ENCODE measurements at places on chromosomes 3 and 15. TPM values are rescaled to one million over a fixed set of nuclear protein-coding genes. Genes with fewer than 3 reads are reported as not detected.

PCSK6 gene
- 30.8 TPM for total RNA-seq

ABHD2 gene
- 164 TPM for total RNA-seq

ROPN1 gene
- not detected for total RNA-seq

CLRN1 gene
- total RNA-seq, result not detected

TUSC7 gene
- not detected for total RNA-seq

DNA sequence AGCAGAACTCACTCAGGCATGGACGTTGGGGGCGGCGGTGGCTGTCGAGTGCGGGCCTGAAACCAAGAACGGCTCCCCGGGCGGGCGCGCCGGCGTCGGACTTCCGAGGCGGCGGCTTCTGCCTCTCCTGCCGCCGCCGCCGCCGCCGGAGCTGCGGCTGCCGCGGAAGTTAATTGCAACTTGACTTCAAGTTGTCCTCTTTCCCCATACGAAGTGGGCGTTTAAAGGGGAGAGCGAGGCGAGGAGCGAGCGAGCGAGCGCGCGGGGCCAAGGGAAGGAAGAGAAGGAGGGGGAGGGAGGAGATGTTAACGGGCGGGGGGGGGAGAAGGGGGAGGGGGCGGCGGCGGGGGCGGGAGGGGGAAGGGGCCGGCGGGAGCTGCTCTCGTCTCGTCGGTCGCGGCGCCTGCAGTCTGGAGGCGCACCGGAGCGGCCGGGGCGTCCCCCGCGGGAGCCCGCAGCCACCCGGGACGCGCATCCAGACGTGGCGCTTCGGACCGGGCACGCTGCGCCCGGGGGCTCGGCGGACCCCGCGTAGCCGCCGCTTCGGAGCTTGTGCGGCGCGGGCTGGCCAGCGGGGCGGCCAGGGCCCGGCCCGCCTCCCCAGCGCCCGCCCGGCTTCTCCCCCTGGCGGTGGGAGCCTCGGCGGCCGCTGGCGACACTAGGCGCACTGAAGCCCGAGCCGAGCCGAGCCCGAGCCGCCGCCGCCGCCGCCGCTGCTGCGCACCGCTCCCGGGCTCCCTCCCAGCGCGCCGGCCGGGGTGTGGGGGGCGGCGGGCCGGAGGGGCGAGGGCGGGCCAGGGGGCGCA, 19.7 kb upstream of the SATB1 start:
- peak; percentile 50 for DNase-seq

GRCh38 chr3:4351164-4351855, 48.1 kb downstream of the SETMAR start:
- no peak for DNase-seq

- DNase-seq, result no peak
Observed at GRCh38 chr15:79989682-79990081, 18.7 kb upstream of the BCL2A1 start.

- DNase-seq, result no peak
Observed at GRCh38 chr15:96327155-96327741, 3.3 kb upstream of the NR2F2 start.

DNA sequence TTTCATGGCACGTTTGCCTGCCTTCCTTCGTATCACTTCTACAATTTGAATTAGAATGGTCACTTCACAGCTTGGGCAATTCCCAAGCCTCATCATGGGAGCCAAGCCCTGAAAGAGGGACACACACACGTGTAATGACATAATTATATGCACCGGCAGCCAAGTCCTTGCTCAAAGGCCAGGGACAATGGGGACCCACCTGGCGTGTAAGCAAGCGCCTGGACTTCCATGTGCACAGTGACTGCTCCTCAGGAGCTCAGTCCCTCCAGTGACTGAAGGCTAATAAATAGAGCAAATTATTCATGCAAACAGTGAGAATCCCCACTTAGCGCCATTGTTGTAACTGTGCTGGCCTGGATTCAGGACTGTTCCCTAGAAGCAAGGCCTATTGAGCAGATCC, 115.1 kb downstream of the DNAJB8 start:
- no peak for DNase-seq

- no peak for DNase-seq
Observed at GRCh38 chr3:185778094-185778493, 46.7 kb downstream of the IGF2BP2 start.

DNA sequence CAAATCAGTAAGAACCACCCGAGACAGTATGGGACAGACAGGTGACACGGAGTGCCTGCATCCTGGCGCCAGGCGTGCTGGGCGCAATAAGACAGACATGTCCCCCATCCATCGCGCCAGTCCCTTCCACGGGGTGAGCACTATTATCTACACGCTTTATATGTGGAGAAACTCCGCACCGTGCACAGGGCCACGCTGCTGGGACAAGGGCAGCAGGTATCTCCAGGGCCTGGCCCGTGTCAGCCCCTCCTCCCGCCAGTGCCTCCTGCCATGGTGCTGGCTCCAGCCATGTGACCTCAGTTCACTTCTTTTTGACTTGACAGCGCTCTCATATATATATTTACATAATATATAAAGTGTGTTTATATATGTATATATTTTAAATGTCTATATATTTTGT, 42.6 kb downstream of the TNK2 start:
- no peak for DNase-seq

DNA sequence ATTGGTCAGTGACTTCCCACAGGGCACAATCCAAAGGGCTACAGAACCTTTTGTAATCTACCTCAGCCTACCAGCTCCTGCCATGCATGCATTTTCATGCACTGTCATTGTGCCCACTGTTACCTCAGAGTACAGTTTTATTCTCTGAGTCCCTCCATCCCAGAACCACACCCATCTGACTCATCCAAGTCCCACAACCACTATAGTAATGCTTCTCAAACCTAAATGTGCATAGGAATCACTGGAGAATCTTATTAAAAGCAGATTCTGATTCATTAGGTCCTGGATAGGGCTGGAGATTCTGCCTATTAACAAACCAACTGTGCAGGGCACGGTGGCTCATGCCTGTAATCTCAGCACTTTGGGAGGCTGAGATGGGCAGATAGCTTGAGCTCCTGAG, 3.7 kb upstream of the B3GALNT1 start:
- no peak for DNase-seq

- no peak for DNase-seq
Observed at GRCh38 chr3:11690863-11691766, 47.4 kb upstream of the VGLL4 start.

DNA sequence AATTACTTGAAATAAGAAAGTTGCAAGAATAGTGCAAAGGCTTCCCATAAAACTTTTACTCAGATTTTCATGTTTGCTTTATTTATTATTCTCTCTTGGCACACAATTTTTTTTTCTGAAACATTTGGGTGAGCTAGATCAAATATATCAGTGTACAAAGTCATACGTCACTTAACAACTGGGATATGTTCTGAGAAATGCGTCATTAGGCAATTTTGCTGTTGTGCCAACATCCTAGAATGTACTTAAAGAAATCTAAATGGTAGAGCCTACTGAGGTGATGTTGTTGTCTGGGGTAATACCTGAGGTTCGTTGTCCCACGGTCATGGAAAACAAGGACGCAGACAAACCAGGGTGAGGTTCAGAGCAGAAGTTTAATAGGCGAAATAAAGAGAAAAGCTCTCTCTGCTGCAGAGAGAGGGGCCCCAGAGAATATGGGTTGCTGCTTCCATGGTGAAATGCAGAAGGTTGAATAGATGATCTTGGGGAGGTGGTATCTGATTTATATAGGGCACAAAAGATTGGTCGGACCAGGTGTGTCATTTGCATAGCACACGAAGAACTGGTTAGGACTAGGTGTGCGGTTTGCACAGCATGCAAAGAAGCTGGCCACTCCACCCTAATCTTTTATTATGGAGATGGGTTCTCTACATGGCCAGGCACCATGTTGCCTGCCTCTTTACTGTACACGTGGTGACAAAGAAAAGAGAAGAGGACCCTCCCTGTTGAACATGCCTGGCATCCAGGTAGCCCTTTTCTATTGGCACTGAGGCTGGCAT, 8.8 kb upstream of the GRAMD1C start:
- DNase-seq, result no peak

DNA sequence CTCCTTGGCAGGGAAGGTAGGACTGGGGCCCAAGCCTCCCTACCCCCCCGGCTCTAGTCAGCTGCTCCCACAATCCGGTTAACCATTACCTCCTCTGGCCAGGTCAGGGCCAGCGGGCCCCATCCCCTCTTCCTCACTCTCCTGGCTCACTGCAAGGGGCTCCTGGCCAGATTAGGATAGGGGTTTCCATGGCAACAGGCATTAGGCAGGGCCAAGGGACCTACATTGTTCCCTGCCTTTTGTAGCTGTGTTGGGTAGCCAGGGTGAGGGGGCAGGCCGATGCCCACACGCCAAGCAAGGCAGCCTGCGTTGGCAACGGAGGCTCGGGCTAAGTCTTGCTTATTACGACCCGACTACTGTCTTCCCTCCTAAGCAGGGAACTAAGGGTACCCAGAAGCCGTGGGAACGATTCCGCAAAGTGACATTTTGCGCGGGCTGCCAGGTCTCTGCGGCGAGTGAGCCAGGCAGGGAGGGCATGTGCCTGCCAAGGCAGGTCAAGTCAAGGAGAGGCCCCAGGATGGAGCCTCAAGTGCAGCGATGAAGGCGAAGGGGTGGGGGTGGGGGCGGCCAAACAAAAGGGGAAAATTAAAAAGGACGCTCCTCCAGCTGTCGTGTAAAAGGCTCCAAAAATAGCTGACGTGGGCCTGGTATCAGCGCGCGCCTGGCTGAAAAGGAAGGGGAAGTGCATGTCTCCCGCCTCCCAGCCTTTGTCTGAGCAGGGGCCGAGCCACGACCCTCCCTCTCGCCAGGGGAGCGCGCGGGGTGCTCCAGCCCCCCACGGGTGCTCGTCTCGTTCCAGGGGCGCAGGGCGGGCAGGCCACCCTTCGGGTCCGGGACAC, 919 bp downstream of the IDH2 start:
- no peak for DNase-seq

DNA sequence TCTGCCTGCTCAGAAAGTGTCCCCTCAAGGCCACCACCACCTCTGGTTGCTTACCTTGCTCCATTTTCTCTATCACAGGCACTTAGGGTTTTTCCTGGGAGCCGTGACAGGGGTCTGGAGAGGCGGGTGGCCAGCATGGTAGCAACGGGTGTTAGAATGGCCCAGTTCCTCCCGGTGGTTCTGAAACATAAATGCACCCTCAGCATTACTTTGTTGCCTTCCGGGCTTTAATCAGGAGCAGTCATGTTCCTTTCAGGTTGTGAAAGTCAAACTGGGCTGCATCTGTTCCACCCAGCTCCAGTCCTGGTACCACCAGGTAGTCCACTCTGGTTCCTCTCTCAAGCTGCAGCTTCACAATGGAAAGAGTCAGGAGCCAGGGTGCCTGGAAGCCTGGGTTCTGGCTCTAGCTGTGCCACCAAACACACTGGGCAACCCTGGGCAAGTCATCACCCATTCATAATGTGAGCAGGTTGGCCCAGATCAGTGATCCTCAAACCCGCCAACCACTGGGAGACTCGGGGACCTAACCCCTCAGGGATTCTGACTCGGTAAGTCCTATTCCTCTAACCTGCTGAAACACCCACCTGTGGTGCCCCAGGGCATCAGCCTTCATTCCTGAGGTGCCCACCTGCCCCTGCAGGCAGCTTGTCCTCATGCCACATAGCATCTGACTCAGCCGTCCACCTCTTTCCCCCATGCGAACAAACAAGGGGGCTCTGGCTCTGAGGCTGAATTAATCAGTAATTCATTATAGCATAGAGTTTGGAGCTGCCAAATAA, 9.3 kb downstream of the BDH1 start:
- DNase-seq, result no peak

GRCh38 chr15:71296315-71296679, 181.0 kb downstream of the THSD4 start:
- DNase-seq, result no peak

- no peak for DNase-seq
Observed at GRCh38 chr3:160103397-160103796, 114.8 kb downstream of the IL12A start.
